ENCODE measurements at places on chromosomes 3 and 15. TPM values are rescaled to one million over a fixed set of nuclear protein-coding genes. Genes with fewer than 3 reads are reported as not detected.
A peak's percentile ranks its signal among the peaks of the same experiment; 100 is the strongest.

NANOGP8 gene
- not detected for polyA plus RNA-seq

- H3K4me1 ChIP-seq: peaks cover 3% of the 10 kb centered on the region
- no peaks in the 10 kb centered on the region for H3K27me3 ChIP-seq
- no peak for DNase-seq
- H3K4me3 ChIP-seq: no peak overlapping the region
Observed at GRCh38 chr3:9955611-9956352, 3.6 kb upstream of the PRRT3 start.

DNA sequence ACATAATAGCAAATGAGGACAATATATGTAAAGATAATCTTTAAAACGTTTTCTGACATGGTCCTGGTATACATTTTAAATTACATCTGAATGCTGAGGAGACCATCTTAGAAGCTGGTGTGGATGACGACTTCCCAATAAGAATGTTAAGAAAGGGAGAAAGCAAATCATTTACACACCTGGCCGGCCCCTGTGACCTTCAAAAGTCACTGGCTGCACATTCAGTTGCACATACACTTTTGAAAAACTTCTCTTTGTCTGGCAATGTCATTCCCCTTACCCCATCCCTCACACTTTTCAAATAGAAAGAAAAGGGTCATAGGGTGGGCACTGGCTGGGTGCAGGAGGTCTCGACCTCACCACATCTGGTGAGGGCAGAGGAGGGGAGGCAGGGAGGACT, 391.0 kb downstream of the MECOM start:
- no peaks in the 10 kb centered on the region for H3K4me1 ChIP-seq
- H3K36me3 ChIP-seq: no peaks in the 10 kb centered on the region
- no peaks in the 10 kb centered on the region for H3K27me3 ChIP-seq
- no peak overlapping the region for H3K27ac ChIP-seq

- H3K4me1 ChIP-seq: no peaks in the 10 kb centered on the region
- H3K4me3 ChIP-seq: no peak overlapping the region
- peaks cover 6% of the 10 kb centered on the region for H3K36me3 ChIP-seq
- no peak for DNase-seq
- no peak overlapping the region for H3K27ac ChIP-seq
- H3K27me3 ChIP-seq: no peaks in the 10 kb centered on the region
Observed at GRCh38 chr3:45498532-45498931, 96.0 kb upstream of the LIMD1 start.

DNA sequence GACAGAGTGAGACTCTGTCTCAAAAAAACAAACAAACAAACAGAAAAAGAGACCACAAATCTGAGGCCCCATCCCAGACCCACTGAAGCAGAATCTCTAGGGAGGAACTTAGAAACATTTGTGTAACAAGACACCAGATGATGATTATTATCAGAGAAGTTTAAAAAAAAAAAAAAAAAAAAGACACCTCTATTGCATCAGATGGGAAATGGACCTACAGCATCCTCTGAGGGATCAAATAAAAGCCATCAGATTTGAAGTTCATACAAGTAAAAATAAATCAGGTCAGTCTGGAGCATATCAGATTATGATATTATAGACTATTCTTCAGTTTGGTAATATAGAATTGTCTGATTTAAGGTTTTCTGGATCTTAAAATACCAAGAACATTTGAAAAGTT, 21.9 kb upstream of the LIPC start:
- peak overlapping the region; percentile 33 for H3K4me3 ChIP-seq
- DNase-seq: no peak
- peaks cover 6% of the 10 kb centered on the region for H3K4me1 ChIP-seq
- no peaks in the 10 kb centered on the region for H3K36me3 ChIP-seq

HDAC11 gene
- 0.11 TPM for polyA plus RNA-seq

DNA sequence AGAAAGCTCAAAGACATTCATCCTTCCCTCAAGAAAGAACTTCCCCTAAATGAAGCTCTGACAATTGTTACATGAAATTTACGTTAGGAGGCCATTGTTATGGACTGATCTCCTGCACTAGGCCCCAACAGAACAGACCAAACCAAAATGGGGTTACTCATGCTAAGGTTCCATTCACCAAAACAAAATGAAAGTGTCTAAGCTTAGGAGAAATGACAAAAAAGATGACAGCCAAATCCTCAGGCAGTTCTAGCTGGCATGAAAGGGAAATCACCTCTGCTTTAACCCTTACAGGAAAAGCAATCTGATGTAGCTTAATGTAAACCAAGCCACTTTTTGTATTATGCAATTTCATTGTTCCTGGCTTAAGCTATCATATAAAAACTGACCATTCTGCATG, 271.2 kb downstream of the MAGI1 start:
- H3K4me1 ChIP-seq: no peaks in the 10 kb centered on the region
- no peaks in the 10 kb centered on the region for H3K27me3 ChIP-seq
- H3K36me3 ChIP-seq: no peaks in the 10 kb centered on the region
- H3K4me3 ChIP-seq: no peak overlapping the region
- DNase-seq: no peak
